ENCODE measurements at places on chromosomes 4 and X. TPM values are rescaled to one million over a fixed set of nuclear protein-coding genes. Genes with fewer than 3 reads are reported as not detected.

DNA sequence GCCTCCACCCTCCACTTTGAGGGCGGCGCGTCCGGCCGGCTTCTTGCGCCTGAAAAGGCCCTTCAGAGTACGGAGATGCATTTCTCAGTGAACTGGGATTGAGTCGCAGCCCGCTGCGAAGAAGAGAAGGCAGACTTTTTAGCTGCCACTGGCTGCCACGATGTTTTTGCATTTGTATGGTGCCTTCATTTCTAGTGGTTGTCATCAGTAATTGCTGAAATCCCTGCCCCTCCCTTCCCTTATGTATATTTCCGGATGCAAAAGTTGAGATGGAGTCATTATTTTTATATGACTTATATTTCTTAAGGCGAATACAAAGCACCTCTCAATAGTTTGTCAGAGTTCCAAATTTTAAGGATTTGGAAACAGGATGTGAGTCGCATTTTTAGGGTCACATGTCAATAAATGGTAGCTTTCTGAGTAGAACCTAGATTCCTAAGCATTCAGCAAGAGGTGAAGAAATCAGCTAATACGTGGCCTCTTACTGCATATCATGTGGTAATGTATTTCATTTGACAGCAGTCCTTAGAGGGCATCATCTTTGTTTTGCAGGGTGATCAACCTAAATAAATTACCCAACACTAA, 658 bp downstream of the ATP6AP2 start:
- DNase-seq: no peak

DNA sequence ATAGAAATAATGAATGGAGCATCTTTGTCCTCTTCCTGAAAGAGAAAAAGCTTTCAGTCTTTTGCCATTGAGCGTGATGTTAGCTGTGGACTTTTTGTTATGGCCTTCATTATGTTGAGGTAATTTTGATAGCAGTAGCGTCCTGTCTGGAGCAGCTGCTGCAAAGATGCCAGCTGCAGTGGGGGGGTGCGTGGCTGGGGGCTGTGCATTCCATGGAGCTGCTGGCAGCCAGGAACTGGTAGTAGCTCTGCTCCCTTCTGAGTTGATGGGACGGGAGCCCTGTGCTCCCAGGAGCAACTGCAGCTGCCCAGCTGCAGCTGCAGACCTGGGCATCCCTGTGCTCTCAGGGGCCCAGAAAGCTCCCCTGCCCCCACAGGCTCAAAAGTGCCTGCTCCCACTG, 50.4 kb downstream of the CCDC160 start:
- DNase-seq: no peak

- no peak for DNase-seq
Observed at GRCh38 chr4:127775843-127776242, 6.3 kb upstream of the HSPA4L start.

- no peak for DNase-seq
Observed at GRCh38 chrX:115689931-115690330, 129.0 kb downstream of the PLS3 start.

- DNase-seq: no peak
Observed at GRCh38 chr4:87974856-87975462, 555 bp upstream of the SPP1 start.

GRCh38 chr4:162952232-162952631, 214.5 kb downstream of the NAF1 start:
- DNase-seq: no peak

Gene GATB
- 30.0 TPM for polyA plus RNA-seq

DNA sequence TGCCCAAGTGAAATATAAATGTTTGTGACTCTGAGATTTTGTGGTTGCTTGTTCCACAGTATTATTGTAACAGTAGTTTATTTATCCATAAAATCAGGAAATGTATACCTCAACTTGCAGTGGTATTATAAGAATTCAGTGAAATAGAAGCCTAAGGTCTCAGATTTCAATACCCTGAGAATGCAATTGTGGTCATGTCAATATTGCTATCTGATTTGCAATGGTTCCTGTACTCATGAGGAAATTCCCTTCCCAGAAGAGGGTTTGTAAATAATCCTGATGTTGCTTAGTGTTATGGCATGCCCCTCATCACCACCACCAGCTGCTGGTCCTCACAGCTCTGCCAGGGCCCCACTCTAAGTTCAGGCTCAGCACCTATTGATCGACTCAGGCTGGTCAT, 67.8 kb downstream of the SLC34A2 start:
- no peak for DNase-seq

DNA sequence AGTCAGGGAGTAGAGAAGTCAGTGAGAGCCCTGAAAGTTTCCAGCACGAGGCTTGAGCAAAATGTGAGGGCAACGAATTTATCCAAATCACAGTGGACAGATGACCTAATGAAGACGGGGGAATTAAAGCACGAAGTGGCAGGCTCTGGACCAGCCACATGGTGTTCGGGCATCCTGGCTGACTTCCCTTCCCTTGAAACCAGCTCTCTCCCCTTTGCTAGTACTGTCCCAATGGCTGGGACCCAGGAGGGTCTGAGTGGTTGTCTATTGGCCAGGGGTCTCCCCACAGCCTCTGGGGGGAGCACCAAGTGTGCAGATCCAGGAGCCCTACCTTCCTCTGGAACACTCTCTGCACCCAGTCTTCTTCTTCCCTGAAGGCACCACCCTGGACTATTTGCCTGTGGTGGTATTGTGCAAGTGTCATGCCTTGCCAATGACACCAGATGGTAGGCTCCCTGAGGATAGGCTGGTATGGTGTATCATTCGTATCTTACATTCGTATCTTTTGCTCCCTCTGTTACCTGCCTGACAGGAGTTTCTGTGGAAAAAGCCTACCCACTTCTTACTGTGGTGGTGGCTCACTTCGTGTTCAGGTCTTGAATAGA, 2.1 kb downstream of the APLN start:
- DNase-seq: no peak

DNA sequence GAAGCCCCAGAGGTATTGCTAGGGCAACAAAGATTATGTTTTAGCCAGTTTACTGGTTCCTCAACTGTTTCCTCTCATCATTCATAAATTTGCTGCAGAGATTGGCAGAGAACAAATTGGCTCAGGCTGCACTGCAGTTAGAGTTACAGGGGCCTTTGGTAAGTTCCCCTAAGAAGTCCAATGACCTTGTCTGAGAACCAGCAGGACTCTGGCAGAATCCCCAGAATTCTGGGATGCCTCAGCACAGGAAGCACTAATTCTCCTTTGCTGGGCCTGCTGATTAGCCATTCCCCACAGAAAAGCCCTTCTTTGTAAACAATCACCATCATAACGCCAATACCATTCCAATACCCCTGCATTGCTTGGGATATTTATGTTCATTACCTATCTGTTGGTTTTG, 151.3 kb downstream of the USP46 start:
- DNase-seq: no peak

DNA sequence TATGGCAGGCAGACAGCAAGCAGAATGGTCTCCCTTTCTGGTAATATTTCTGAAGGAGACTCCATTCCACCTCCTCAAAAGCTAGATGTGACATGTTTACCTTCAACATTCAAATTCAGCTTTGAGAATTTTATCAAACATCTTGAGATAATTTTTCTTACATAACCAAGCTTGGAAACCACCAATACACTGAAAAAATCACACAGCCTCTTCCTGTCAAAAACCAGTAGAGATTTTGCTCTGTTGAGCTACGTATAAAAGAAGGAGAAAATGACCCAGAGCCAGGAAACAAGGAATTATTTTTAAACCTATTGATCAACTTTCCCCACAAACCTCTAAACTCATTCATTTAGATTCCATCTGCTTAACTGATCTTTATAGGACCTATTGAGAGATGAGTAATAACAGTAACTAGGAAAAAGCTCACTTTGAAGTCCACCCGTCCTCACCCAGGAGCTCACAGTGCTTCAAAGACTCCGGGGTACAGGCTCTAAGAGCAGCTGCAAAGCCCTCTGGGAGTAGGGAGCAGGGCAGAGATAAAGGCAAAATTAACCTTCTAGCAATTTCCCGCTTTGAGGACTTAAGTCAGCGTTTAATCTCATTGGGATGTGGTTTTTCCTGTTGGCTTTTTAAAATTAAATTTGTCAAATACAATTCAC, 318.2 kb upstream of the RASGEF1B start:
- DNase-seq: no peak

Gene TEX13B
- polyA plus RNA-seq: not detected

- DNase-seq: no peak
Observed at GRCh38 chr4:53480909-53481308, 103.5 kb downstream of the FIP1L1 start.
